ENCODE measurements at places on chromosomes 7 and 10. TPM values are rescaled to one million over a fixed set of nuclear protein-coding genes. Genes with fewer than 3 reads are reported as not detected.

Gene POMZP3
- total RNA-seq: 7.4 TPM

Gene ACSL5
- 6.9 TPM for total RNA-seq

Gene GRID2IP
- total RNA-seq: 0.09 TPM

Gene PDK4
- total RNA-seq: 842 TPM

Gene RASA4
- 22.6 TPM for total RNA-seq

Gene INA
- not detected for total RNA-seq

Gene TRIM50
- not detected for total RNA-seq

Gene IFIT2
- total RNA-seq: 3.2 TPM

Gene DNAJC2
- total RNA-seq: 12.8 TPM

Gene DYNC1I1
- 20.5 TPM for total RNA-seq

Gene SLC26A5
- total RNA-seq: not detected

Gene MYOZ1
- 101 TPM for total RNA-seq

Gene ACTL6B
- not detected for total RNA-seq

Gene FEZF1
- not detected for total RNA-seq

Gene UPK3B
- 0.48 TPM for total RNA-seq

Gene FGL2
- total RNA-seq: 30.2 TPM

Gene TMEM243
- total RNA-seq: 8.6 TPM

Gene AKR1C3
- total RNA-seq: 52.2 TPM

Gene BLNK
- total RNA-seq: 1.4 TPM

Data from right cardiac atrium (tissue), 5 donors.